Sigmoid colon (tissue), 7 donors: ENCODE measurements at places on chromosomes 5 and 9. TPM values are rescaled to one million over a fixed set of nuclear protein-coding genes. Genes with fewer than 3 reads are reported as not detected.
A peak's percentile ranks its signal among the peaks of the same experiment; 100 is the strongest.

SH3TC2 gene
- total RNA-seq = 0.66 TPM

FIBCD1 gene
- total RNA-seq = 0.36 TPM

ENC1 gene
- 11.8 TPM for total RNA-seq

SAXO1 gene
- total RNA-seq = not detected

CCDC180 gene
- total RNA-seq = 5.6 TPM

IGFBPL1 gene
- 2.2 TPM for total RNA-seq

PCDHB16 gene
- total RNA-seq = 3.6 TPM

POU5F2 gene
- 3.2 TPM for total RNA-seq

CD72 gene
- 1.2 TPM for total RNA-seq

JAKMIP2 gene
- 2.5 TPM for total RNA-seq

KCNMB1 gene
- 42.1 TPM for total RNA-seq

TMEM171 gene
- not detected for total RNA-seq

BRINP1 gene
- total RNA-seq = 0.28 TPM

ALAD gene
- 23.9 TPM for total RNA-seq

DNA sequence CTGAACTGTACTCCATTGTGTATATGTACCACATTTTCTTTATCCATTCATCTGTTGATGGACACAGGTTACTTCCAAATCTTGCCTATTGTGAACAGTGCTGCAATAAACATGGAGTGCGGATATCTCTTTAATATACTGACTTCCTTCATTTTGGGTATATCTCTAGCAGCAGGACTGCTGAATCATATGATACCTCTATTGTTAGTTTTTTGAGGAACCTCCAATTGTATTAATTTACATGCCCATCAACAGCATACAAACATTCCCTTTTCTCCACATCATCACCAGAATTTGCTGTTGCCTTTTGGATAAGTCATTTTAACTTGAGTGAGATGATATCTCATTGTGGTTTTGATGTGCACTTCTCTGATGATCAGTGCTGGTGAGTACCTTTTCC, 81.8 kb upstream of the FAM120A start:
- DNase-seq = no peak

DNA sequence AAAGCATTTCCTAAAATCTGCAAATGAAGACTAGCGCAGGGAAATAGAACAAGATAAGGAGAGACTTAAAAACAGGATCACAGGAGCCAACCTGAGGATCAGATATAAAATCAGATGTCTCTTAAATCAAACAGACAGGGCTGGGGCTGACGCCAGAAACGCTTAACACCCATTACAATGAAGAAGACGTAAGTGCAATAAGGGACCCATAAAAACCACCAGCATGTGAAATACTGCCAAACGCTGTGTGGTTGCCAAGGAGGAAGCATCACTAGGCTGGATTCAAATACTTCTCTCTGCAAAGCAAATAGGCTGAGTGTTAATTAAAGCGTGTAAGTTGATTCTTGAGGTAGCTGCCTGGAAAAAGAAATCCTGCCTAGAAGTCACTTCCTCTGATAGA, 74.4 kb upstream of the ATP10B start:
- no peak for DNase-seq

DNA sequence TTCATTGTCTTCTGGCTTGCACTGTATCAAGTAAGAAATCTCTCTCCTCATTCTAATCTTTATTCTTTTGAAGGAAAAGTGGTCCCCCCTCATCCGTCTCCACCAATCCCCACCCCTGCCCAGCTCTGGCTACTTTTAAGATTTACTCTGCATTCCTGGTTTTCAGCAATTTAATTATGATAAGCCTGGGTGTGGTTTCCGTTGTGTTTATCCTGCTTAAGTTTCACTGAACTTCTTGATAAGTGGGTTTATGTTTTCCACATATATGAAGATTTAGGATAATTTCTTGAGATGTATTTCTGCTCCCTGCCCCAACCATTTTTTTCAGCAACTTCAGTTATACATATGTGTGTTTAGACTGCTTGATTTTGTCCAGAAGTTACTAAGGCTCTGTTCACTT, 46.5 kb downstream of the PTBP3 start:
- no peak for DNase-seq

GRCh38 chr9:112050544-112051475, 124.3 kb downstream of the SUSD1 start:
- DNase-seq = peak; percentile 83

DNA sequence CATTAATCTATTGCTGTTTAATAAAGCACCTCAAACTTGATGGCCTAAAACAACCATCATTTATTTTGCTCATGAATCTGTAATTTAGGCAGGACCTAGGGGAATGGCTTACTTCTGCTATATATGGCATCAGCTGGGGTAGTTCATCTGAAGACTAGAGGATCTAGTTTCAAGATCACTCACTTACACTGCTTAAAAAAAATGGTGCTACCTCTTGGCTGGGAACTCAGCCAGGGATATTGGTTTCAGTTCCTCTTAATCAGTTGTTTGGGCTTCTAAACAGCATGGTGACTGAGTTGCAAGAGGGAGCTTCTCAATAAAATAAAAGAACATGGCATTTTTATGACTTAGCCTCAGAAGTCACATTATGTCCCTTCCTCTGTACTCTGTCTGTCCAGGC, 142.0 kb downstream of the FAM114A2 start:
- DNase-seq = no peak

DNA sequence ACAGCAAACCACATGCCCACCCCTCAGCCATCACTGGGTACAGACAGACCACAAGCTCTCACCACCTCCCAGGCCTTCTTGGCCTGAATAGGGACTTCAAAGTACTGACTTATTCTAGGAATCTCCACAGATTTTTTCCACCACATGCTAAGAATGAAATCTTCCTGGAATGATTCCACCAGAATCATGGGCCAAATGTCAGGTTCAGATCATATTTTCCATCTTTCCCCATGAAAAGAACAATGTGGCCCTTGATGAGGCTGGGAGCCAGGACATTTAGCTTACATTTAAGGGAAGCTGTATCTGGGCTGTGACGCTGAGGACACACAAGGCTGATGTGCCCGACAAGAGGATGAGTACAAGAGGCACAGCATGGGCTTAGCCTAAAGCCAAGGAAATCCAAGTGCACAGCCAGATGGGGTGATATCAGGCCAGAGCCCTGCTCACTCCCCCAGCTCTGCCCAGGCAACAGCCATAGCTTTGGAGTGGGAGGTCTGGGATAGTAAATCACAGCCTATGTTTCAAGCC, 28.1 kb downstream of the ACSL6 start:
- DNase-seq = peak; percentile 49

GRCh38 chr9:117516676-117517632, 102.1 kb upstream of the ASTN2 start:
- DNase-seq = no peak

DNA sequence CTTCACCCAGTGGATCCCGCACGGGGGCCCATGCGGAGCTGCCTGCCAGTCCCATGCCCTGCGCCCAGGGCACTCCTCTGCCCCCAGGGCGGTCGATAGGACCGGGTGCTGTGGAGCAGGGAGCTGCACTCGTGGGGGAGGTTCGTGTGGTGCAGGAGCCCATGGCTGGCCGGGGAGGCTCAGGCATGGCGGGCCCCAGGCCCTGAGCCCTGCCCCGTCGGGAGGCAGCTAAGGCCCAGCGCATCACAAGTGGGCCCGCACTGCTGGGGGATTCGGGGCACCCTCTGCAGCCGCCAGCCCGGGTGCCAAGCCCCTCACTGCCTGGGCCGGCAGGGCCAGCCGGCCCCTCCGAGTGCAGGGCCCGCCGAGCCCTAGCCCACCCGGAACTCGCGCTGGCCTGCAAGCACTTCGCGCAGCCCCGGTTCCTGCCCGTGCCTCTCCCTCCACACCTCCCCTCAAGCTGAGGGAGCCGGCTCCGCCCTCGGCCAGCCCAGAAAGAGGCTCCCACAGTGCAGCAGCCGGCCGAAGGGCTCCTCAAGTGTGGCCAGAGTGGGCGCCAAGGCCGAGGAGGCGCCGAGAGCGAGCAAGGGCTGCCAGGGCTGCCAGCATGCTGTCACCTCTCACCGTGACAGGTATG, 221.1 kb upstream of the RORB start:
- no peak for DNase-seq

DNA sequence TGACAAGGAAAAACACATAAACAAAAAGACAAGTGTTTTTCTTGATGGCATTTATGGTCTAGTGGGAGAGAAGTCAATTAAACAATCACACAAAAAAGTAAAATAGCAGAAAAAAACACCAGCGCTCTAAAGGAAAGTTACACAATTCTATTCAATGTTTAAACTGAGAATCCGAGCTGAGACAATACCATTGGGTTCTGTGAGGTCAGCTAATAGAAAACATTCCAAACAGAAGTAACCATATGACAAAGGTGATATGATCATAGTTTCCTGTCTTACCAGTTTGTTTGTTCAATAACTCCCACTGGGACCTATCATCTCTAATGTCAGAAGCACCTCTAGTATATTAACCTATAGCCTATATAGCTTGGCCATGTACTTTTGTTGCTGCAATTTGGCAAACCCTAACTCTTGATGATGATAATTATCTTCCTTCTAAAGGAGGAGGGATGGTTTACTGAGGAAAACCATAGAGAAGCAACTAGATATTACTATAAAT, 1030.0 kb downstream of the CDH12 start:
- DNase-seq = no peak

- no peak for DNase-seq
These were observed 28.1 kb downstream of the IL7R start for GRCh38 chr5:35884773-35885172.

DNA sequence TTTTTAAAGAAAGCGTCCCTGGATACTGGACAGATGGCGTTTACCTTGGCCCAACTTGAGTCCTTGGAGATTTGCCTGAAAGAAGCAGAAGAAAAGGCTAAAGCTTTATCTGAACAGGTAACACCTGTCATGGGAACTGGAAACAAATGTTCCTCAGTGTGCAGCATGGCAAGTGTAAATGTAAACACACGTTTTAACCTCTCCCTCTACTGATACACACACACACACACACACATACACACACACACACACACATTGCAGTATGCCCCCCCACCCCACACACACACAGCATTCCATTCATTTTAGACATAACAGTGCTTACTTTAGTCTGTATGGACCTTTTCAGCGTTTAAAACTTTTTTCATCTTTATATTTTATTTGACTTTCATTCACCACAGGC, 51.1 kb downstream of the CCDC192 start:
- no peak for DNase-seq

- DNase-seq = no peak
These were observed 93.1 kb downstream of the PJA2 start for GRCh38 chr5:109316634-109317033.

DNA sequence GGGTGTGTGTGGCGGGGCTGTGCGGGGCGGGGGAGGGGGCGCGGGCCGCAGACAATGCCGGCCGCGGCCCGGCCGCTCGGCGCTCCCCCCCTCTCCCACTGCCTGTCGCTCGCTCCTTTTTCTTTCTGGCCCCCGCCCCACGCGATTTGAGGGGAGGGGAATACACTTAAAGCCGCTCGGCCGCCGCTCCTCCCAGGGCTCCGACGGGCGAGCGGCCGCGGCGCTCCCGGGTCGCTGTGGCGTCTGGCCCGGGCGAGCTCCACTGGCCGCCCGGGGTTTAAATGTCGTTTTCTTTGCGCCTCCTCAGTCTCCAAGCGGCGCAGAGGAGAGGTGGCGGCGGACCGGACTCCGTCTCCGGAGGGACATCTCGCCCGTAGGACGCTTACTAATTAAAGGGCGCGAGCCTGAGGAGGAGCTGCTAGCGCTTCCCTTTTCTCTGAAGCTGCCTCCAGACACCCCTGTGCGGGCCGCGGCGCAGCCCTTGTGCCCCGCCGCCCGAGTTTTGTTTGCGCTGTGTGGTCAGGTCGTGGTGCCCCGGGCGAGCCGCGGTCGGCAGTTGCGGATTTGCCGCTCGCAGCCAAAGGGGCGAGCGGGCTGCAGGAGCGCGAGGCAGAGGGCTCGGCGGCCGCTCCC, 1.4 kb downstream of the ZSWIM6 start:
- DNase-seq = peak; percentile 73

DNA sequence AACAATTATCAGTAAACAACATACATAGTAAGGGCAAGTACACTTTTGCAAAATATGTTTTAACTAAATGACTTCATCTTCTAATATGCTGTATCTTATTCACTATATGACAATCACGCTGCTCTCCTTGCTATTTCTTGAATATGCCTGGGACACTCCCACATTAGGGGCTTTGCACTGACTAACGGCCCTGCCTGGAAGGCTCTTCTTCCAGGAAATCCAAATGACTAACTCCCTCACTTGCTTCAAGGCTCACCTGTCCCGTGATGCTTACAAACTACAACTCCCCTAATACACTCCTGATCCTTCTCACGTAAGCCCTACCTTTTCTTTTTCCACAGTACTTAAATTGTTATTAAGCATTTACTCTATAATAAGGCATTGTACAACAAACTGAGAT, 10.6 kb downstream of the ERP44 start:
- no peak for DNase-seq

GRCh38 chr5:99900302-99900852, 634.8 kb upstream of the FAM174A start:
- DNase-seq = no peak

- no peak for DNase-seq
These were observed at the start of gene FER for GRCh38 chr5:108747774-108748400. FER (plus strand) TSS chr5:108747897; CDS start chr5:108798183, 50,286 bp downstream.

- no peak for DNase-seq
These were observed 69.6 kb downstream of the IL31RA start for GRCh38 chr5:55920784-55921183.

DNA sequence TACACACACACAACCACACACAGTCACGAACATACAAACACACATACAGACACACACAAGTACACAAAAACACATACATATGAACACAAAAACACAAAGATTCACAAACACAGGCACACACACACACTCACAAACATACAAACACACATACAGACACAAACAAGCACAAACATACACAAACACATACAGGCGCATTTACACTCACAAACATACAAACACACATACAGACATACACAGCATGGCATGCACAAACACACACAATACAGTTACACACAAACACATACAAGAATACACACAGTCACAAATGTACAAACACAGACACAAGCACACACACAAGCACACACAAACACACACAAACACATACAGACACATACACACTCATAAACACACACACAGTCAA, 247.9 kb downstream of the TENT4A start:
- DNase-seq = no peak

DNA sequence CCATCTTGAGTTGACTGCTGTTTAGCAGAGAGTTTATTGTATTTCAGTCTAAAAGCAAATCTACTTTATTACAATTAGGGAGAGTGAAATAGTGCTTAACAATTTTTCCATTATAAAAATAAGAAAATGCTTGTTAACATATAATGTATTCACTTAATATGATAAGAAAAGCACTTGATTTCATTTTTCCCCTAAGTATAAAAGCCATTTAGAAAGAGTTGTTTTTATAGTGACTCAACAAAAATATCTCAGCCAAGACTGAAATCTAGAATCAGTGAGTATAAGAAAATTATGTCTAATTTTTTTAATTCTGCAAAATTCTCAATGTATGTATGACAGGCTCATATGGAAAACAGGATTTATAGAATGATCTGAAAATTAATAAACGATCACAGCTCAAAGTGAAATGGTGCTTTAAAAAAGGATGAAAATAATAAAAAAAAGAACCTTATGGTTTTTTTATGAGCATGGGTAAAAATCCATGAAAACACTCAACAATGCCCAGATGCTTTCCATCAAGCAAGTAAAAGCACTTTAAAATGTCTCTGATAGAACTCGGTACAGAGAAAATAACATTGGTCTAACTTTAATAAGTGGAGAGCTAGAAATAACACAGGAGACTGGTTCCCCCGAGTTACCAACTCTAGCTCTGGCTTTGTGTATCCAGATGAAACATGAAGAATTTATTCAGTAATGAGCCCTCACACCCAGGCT, 1057.8 kb upstream of the WWC1 start:
- no peak for DNase-seq

GRCh38 chr9:33320568-33321261, 30.4 kb downstream of the NFX1 start:
- no peak for DNase-seq

GRCh38 chr9:98360176-98360708, 104.8 kb upstream of the TBC1D2 start:
- DNase-seq = no peak
